ENCODE measurements at places on chromosomes 11 and 22.

DNA sequence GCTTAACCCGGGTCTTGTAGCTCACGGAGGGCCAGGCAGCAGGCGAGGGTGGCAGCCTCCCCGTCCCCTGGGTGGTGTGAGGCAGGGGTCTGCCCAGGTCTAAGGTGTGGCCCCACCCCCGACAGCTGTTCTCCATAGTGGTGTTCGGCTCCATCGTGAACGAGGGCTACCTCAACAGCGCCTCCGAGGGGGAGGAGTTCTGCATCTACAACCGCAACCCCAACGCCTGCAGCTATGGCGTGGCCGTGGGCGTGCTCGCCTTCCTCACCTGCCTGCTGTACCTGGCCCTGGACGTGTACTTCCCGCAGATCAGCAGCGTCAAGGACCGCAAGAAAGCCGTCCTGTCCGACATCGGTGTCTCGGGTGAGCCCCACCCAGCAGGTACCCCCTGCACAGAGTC is 24.4 kb downstream of the SYNGR1 start:
- no peak for DNase-seq

- DNase-seq, result no peak
These were observed 1.4 kb downstream of the CHKB start for GRCh38 chr22:50581031-50581949.

GRCh38 chr11:75376175-75376574 is 23.1 kb upstream of the RPS3 start:
- DNase-seq, result no peak

- DNase-seq, result peak; percentile 28
These were observed 5.5 kb downstream of the B3GNT6 start for GRCh38 chr11:77039491-77040400.

- DNase-seq, result no peak
These were observed 104.0 kb downstream of the ARHGAP42 start for GRCh38 chr11:100791103-100791502.

All from fibroblast of skin of scalp (primary cell).